ENCODE measurements at places on chromosomes 1 and 21. TPM values are rescaled to one million over a fixed set of nuclear protein-coding genes. Genes with fewer than 3 reads are reported as not detected.

The OR2AK2 gene
- not detected for total RNA-seq

The EDN2 gene
- total RNA-seq: 0.92 TPM

- H3K4me3 ChIP-seq: no peak overlapping the region
- H3K4me1 ChIP-seq: no peaks in the 10 kb centered on the region
- H3K36me3 ChIP-seq: no peaks in the 10 kb centered on the region
These were observed 259.6 kb upstream of the RRP15 start for GRCh38 chr1:218025454-218025853.

GRCh38 chr1:228059634-228060457 is 22.7 kb upstream of the ARF1 start:
- peak; percentile 45 for DNase-seq
- H3K27me3 ChIP-seq: peaks cover 65% of the 10 kb centered on the region
- no peak overlapping the region for H3K27ac ChIP-seq
- H3K4me3 ChIP-seq: peak overlapping the region; percentile 6

- peak overlapping the region; percentile 92 for H3K27ac ChIP-seq
- H3K36me3 ChIP-seq: no peaks in the 10 kb centered on the region
- no peak for DNase-seq
These were observed 2.8 kb downstream of the ARHGEF2 start for GRCh38 chr1:155975375-155976061.

GRCh38 chr1:44714944-44715571 is 15.9 kb downstream of the RNU5D-1 start:
- peak; percentile 74 for DNase-seq
- no peaks in the 10 kb centered on the region for H3K36me3 ChIP-seq
- no peaks in the 10 kb centered on the region for H3K27me3 ChIP-seq
- H3K4me1 ChIP-seq: no peaks in the 10 kb centered on the region

DNA sequence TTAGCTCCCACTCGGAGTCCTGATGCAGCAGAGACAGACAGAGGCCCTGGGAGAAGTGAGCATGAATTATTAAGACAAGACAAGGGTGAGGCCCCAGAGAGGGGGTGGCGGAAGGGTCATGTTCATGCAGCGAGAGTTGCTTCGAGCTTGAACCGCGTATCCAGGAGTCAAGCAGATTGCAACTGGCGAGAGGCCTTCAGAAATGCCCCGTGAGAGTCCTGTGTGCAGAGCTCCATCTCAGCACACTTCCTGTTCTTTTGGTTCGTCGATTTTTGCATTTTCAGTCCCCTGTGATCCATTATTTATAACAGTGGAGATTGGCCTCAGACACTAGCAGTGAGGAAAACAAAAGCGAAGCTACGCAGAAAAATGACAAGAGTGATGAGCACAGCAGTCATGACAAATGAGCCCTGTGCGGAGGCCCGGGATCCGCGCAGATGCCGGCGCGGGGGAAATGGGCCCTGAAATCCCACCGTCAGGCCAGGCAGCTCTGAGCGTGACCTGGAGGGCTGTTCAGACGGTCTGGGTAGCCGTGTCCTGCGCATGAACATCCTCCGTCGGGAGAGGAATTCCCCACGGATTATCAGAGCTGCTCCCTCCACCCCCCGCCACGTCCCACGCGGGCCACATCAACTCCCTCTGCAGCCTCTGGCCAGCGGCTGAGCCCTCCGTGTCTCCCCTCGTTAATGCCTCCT is 15.0 kb downstream of the PDE9A start:
- H3K27ac ChIP-seq: no peak overlapping the region
- no peaks in the 10 kb centered on the region for H3K36me3 ChIP-seq
- no peak overlapping the region for H3K4me3 ChIP-seq
- H3K4me1 ChIP-seq: peaks cover 19% of the 10 kb centered on the region

- peak; percentile 57 for DNase-seq
- H3K4me1 ChIP-seq: no peaks in the 10 kb centered on the region
- no peaks in the 10 kb centered on the region for H3K36me3 ChIP-seq
- H3K27me3 ChIP-seq: no peaks in the 10 kb centered on the region
- H3K4me3 ChIP-seq: no peak overlapping the region
These were observed 315.0 kb upstream of the NRIP1 start for GRCh38 chr21:15379776-15380175.

- peaks cover 3% of the 10 kb centered on the region for H3K4me1 ChIP-seq
- no peaks in the 10 kb centered on the region for H3K36me3 ChIP-seq
- no peak for DNase-seq
- no peak overlapping the region for H3K4me3 ChIP-seq
- H3K27ac ChIP-seq: no peak overlapping the region
These were observed 94.6 kb upstream of the CASZ1 start for GRCh38 chr1:10891091-10891490.

DNA sequence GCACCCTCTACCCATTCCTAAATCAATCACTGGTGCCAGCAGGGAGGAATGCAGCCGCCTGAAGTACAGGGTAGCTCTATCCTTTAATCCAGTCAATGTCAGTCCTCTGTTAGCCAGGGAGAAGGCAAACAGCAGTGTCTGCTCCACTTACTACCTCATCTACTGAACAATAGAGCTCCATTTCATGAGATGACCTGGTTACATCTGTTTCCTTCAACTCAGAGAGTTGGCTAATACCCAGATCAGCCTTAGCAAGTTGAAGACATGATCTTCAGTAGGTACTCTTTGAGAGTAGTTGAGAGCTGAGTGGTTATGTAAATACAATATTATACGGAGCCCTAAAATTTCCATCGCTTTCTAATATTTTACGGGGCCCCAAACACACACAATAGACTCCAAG is 46.1 kb upstream of the CD34 start:
- H3K4me3 ChIP-seq: no peak overlapping the region
- DNase-seq: no peak
- peaks cover 70% of the 10 kb centered on the region for H3K27me3 ChIP-seq
- H3K27ac ChIP-seq: no peak overlapping the region

DNA sequence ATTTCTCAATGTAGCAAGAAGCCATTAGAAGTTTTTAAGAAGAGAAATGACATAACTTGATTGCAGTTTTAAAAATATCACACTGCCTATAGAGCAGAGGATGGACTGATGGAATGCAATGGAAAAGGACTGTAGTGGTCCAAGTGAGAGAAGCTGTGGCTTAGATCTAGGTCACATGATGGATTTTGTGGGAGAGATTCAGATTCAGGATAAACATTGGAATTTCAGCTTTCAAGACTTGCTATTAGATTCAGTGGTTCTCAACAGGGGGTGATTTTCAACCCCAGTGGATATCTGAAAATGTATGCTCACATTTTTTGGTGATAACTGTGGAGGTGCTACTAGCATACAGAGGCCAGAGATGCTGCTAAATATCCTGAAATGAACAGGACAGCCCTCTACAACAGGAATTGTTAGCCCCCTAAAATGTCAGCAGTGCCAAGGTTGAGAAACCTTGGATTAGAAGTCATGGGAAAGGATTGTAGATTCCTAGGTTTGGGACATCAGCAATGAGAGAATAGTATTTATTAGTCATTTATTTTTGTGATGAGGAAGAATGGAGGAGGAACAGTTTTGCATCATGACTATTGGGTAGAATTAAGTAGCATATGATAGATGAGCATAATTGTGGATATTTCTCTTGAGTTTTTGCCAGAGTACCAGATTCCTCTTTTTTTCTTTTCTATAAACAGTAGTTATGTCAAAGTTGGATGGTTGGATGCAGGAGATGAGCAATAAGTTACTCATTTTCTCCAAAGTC is 30.1 kb upstream of the KCNK2 start:
- H3K36me3 ChIP-seq: no peaks in the 10 kb centered on the region
- no peaks in the 10 kb centered on the region for H3K4me1 ChIP-seq
- no peaks in the 10 kb centered on the region for H3K27me3 ChIP-seq

DNA sequence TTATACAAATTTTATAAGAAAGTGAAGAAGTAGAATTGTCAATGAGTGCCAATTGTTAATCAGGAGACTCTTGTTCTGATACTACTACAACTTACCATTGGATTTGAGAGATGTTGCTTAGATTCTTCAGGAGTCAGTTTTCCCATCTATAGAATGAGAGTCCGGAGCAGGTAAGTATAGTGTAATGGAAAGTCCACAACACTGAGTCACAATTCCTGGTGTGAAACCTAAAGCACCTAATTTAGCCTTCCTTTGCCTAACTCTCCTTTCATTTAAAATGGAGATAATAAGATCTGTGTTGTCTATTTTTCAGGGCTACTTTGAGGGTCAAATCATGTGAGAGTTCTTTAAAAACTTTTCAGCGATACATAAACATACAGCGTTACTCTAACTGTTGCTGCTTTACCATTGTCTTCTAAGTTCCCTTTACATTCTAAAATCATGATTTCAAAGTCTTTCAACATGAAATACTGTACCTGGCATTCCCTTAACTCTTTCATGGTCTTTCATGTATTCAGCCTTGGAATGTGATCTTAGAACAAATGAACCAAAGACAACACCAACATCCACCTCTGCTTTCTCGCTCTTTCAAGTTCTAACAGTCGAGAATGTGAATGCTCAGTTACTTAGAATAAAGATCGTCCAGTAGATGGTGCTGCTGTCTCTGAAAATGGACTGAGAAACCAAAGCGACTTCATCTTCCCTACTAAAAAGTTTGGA is 90.9 kb downstream of the SLC30A10 start:
- DNase-seq: peak; percentile 75
- H3K27me3 ChIP-seq: no peaks in the 10 kb centered on the region
- no peaks in the 10 kb centered on the region for H3K36me3 ChIP-seq
- no peaks in the 10 kb centered on the region for H3K4me1 ChIP-seq
- no peak overlapping the region for H3K4me3 ChIP-seq
- no peak overlapping the region for H3K27ac ChIP-seq

The PALMD gene
- 0.63 TPM for total RNA-seq

DNA sequence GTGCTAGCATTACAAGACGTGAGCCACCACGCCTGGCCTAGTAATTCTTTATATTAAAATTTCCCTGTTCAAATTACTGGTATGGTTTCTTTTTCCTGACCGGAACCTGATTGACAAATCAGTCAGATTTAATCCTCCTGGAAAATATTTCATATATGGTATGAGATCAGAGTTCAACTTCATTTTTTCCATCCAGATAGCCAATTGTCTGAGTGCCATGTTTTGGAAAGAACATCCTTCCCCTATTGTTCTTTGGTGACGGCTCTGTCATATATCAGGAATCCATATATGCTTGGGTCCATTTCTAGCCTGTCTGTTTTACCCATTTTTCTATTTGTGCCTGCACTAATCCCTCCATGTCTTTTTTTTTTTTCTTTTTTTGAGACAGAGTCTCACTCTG is 39.1 kb upstream of the KLF17 start:
- H3K27ac ChIP-seq: no peak overlapping the region
- DNase-seq: no peak
- peaks cover 9% of the 10 kb centered on the region for H3K4me1 ChIP-seq
- H3K4me3 ChIP-seq: no peak overlapping the region
- no peaks in the 10 kb centered on the region for H3K36me3 ChIP-seq

The RGS4 gene
- 25.9 TPM for total RNA-seq

GRCh38 chr1:42674682-42675081 is 7.5 kb upstream of the YBX1 start:
- H3K4me3 ChIP-seq: no peak overlapping the region
- H3K27ac ChIP-seq: no peak overlapping the region
- H3K4me1 ChIP-seq: no peaks in the 10 kb centered on the region
- H3K36me3 ChIP-seq: no peaks in the 10 kb centered on the region
- H3K27me3 ChIP-seq: no peaks in the 10 kb centered on the region

The SCAMP3 gene
- total RNA-seq: 109 TPM

DNA sequence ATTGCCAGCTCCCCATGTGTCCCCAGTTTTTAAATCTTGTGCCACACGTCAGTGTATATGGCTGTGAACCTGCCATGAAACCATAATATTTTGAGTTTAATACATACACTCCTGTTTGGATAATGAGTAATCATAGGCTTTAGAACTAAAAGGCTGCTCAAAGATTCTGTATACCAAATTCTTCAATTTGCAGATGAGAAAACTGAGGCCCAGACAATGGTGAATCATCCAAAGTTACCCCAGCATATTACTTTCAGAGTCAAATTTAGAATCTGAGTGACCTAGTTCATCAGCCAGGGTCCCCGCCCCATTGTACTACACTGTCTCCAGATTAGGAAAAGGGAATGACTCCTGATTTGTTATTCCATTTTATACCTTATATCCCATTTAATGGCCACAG is 224.6 kb downstream of the FGGY start:
- no peaks in the 10 kb centered on the region for H3K27me3 ChIP-seq
- DNase-seq: no peak
- no peak overlapping the region for H3K4me3 ChIP-seq
- H3K36me3 ChIP-seq: no peaks in the 10 kb centered on the region
- no peaks in the 10 kb centered on the region for H3K4me1 ChIP-seq
- H3K27ac ChIP-seq: no peak overlapping the region

DNA sequence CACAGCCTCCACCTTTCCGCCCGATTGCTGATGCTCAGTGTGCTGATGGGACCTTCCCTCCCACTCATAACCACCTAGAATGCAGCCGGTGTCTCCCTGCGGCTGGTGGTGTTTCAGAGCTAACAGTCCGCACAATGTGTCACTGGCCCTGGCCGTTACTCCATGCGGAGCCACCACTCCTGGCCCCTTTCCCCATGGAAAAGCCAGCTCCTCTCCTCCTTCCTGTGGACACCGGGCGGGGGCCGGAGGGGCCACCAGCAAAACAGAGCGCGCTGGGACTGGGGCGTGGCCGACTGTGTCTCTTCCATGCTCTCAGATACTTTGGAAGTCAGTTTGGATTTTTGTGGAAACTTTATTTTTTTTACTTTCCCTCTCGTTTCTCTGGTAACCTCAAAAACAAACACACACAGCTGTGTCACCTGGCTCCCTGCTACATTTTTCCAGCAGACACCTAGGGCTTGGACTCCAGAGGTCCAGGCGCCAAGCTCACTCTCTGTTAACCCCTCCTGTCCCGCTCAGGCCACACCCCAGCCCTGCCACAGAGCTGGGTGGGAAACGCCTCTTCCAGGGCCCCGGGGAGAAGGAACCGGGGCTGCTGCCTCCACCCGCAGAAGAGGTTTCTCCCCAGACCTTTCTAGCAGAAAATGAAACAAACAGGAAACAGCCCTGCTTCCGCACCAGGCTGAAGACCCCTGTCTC is 32.5 kb upstream of the COL6A2 start:
- H3K4me3 ChIP-seq: no peak overlapping the region
- DNase-seq: no peak
- no peaks in the 10 kb centered on the region for H3K36me3 ChIP-seq

The SLC30A10 gene
- 0.95 TPM for total RNA-seq

DNA sequence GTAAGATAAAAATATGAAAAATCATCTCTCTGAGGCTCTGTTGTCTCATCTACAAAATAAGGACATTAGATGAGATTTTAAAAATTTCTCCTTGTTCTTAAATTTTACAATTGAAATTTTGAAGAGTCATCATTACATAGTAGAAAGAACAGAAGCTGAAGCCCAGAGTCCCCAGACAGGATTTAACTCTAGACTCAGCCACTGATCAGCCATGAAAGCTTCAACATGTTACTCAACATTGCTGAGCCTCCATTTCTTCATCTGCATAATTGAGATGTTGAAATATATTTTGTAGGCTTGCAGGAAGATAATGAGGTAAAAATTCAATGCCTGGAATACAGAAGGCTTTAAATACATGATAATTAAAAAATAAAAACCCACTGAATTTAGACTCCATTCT is 633.3 kb downstream of the LMO4 start:
- H3K27me3 ChIP-seq: no peaks in the 10 kb centered on the region
- no peak for DNase-seq

GRCh38 chr1:3811595-3811911 is 15.3 kb upstream of the LRRC47 start:
- DNase-seq: no peak
- no peaks in the 10 kb centered on the region for H3K27me3 ChIP-seq
- H3K4me3 ChIP-seq: no peak overlapping the region
- no peaks in the 10 kb centered on the region for H3K4me1 ChIP-seq
- H3K36me3 ChIP-seq: peaks cover 7% of the 10 kb centered on the region

GRCh38 chr1:23436520-23437354 is 12.2 kb upstream of the TCEA3 start:
- no peak overlapping the region for H3K4me3 ChIP-seq
- H3K27ac ChIP-seq: no peak overlapping the region
- no peak for DNase-seq

GRCh38 chr1:37036667-37037053 is 2.3 kb upstream of the GRIK3 start:
- H3K27me3 ChIP-seq: peaks cover 95% of the 10 kb centered on the region
- H3K36me3 ChIP-seq: no peaks in the 10 kb centered on the region

Data from cardiac muscle cell (in vitro differentiated cells and primary cell).